ENCODE measurements at places on chromosomes 12 and 14. TPM values are rescaled to one million over a fixed set of nuclear protein-coding genes. Genes with fewer than 3 reads are reported as not detected.

Gene KRT4
- not detected for total RNA-seq

Gene RGS6
- not detected for total RNA-seq

Gene PLEK2
- 13.7 TPM for total RNA-seq

Gene TUBA1A
- 744 TPM for total RNA-seq

- no peak for DNase-seq
Measured at GRCh38 chr12:109753959-109754358, 40.3 kb downstream of the FAM222A start.

- no peak for DNase-seq
Measured at GRCh38 chr14:93019367-93019843, 96.3 kb downstream of the ITPK1 start.

DNA sequence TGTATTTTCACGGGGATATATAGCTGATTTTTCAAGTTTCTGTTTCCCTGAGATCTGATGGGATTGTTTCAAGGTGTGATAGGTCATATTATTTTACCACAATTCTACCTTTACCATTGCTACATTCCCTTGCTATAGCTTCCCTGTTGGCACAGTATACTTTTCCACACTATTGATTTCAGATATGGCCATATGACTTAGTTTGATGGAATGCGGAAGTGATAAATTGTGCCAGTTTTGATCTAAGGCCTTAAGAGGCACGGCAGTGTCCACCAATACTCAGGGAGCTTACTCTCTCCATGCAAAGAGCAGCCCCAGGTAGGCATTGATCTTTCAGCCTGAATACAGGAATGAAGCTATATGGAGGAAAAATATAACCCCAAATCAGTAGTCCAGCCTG is 315.7 kb downstream of the SLC16A7 start:
- no peak for DNase-seq

All from RPMI7951 (cell line).